NCI-H446 (cell line): ENCODE measurements at places on chromosomes 2 and 18.
A peak's percentile ranks its signal among the peaks of the same experiment; 100 is the strongest.

- DNase-seq = peak; percentile 46
These were observed 4.3 kb downstream of the ERBB4 start for GRCh38 chr2:212534336-212534735.

DNA sequence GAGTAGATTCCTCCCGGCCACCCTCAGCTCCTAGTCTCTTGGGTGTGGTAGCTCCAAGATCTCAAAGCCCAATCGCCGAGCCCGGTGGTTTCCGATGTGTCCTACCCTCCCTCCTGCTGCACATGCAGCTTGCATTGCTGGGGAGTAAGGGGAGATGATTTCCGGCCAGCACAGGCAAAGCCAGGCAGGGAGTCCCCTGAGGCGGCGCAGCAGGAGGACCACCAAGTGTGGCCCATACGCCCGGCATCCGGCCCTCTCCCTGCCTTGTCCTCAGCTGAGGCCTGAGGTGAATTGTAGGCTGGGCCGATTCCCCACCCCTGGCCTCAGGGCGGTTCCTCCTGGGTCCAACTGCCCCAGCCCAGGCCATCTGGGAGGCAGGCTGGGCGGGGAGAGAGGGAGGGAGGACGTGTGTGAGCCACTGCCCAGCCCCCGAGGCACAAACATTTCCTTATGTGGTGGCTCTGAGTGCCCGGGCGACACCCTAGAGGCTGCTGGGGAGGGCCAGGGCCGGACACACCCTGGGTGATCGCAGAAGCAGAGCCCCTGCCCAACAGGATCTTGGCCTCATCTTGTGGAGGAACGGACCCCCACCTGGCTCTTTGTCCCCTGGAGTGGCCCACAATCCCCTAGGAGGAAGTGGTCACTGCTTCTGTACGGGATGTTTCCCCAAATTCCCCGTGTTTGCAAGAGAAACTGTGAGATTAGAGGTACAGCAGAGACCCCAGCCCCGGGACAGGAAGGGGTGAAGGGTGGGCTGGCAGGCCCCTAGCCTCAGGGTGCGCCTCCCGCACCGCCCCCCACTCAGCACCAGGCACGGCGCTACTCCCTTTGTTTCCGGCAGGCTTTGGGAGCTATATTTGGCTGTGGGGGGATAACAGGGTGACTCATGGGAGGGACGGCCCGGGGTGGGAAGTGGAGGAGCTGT is 41.9 kb upstream of the PTMA start:
- DNase-seq = no peak

DNA sequence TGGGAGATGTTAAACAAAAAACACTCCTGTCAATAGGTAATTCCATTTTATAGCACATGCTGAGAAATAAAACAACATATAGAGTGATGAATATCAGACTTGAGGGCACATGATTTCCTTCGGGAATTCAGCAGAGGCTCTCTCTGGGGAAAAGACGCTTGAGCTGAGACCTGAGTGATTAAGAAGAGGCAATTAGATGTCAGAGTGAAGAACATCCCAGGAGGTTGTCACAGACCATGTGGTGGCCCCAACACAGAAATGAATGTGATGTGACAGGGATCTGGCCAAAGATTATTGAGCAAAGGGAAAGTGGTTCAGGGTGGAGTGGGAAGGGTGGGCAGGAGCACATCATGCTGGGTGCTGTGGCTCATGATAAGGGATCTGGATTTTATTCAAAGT is 254.7 kb downstream of the RAD51AP2 start:
- no peak for DNase-seq

DNA sequence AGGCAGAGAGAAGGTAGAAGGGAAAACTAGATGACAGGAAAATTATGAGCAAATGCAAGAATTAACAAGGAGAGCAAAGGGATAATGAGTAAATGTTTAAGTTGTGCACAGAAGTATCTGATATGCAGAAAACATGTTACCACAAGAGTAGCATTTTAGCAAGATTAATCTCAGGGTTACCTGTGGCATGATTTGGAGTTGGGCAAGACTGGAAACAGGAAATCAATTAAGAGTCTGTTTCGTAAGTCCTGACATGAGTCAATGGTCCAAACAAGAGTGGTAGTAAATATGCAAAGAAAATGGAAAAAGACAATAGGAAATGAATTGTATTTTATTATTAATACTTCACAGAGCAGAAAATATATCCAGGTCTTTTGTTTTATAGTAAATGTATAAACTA is 17.3 kb upstream of the MTX2 start:
- DNase-seq = no peak

GRCh38 chr2:147040298-147041120 is 804.3 kb upstream of the ACVR2A start:
- DNase-seq = no peak

DNA sequence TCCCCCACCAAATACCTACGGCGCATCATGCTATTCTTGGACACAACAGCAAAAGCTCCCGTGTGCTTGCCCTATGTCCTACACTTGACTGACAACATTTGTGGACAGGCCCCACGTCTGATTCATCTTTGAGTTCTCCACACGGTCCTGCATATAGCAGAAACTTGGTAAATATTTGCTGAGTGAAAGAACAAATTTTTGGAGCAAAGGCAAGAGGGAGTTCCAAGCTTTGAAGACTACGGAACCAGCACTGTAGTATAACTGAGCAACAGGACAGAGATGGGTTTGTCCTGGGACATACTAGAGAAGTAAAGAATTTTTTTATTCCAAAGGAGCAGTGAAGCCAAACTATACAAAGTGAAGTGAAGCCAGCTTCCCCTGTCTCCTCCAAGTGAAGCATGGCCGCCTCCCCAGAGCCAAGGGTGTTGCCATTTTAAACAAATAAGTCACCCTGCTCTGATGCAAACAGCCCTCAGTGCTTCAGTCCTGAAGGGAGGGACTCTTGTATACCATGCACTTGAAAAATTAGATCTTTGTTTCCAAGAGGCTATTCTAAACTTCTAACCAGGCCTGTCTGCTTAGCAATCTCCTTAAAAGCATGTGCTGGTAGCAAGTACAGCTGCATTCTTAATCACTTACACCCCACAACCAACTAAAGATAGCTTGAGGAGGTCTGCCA is 35.9 kb downstream of the SPRED2 start:
- DNase-seq = no peak
